ENCODE measurements at places on chromosomes 7 and 10.

GRCh38 chr7:137890449-137890921 lies 43.7 kb upstream of the DGKI start:
- DNase-seq, result peak; percentile 22

DNA sequence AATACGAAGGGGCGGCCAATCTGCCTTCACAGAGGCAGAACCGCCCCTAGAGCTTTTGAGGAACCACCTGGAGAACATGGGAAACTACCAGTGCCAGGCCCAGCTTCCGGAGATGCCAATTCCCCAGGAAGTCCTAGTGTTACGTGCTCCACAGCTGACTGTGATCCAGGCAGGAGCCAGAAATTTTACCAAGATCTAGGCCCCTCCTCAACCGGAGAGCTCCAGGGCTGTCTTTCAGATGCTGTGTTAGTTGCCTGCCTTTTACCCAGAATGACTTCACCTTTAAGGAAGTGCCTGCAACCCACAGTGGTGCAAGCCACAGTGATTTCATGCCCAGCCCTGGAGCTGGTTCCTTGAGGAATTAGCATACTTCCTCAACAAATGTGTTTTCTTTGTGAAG lies 62.9 kb downstream of the ELMO1 start:
- DNase-seq, result no peak

DNA sequence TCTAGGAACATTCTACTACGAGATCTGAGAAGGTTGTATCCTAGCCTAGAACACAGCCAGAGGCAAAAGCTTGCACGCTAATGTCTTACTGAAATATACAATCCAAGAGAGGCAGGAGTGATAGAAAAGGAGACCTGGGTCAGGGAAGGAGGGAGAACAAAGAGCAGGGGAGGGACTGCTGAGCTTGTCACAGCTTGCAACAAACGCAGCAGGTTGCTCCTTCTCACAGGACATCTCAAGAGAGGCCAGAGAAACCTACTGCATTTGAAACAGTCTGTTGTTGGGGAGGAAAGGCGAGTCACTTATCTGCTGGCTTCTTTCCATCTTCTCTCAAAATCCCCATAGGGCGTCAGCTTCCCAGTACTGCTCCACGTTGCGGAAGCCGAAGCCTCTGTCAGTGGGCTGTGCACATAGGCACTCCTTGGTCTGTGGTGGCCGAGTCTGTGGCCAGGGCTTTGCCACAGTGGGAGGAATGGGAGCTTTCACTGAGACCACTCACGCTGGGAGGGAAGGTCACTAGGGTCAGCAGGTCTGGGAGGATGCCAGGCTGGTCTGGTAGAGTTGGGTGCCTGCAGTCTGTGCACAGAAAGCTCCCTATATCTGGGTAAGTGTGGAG lies 25.8 kb upstream of the GPNMB start:
- DNase-seq, result no peak

GRCh38 chr10:5858811-5859210 lies 30.9 kb downstream of the ANKRD16 start:
- no peak for DNase-seq

- peak; percentile 87 for DNase-seq
Measured at GRCh38 chr7:101519324-101520023, 109.6 kb downstream of the MYL10 start.

- peak; percentile 94 for DNase-seq
Measured at GRCh38 chr7:128883622-128884448, 21.2 kb downstream of the ATP6V1F start.

GRCh38 chr10:132865851-132866600 lies 76.3 kb downstream of the CFAP46 start:
- no peak for DNase-seq

GRCh38 chr7:44811093-44811492 lies 14.6 kb downstream of the PPIA start:
- DNase-seq, result no peak

DNA sequence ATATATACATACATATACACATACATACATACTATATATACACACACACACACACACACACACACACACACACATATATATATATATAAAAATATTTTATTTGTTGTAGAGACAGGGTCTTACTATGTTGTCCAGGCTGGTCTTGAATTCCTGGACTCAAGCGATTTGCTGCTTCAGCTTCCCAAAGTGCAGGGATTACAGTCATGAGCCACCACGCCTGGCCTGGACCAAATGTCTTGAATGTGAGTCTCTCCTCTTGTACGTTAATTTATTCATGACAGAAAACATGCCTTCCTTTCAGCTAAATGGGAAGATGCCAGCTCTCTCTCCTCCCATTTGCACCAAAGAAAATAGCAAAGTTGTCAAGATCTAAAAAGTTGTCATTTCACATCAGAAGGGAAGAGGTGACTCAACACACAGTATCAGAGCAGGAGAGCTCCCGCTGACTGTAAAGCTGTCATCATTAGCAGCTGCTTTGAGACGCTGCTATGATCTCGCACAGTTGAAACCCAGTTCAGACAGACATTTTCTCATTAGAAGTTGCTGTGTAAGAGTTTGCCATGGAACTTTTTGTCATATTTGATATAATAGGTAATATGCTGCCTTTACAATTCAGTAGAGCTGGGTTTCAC lies 224.3 kb downstream of the SFMBT2 start:
- DNase-seq, result no peak

DNA sequence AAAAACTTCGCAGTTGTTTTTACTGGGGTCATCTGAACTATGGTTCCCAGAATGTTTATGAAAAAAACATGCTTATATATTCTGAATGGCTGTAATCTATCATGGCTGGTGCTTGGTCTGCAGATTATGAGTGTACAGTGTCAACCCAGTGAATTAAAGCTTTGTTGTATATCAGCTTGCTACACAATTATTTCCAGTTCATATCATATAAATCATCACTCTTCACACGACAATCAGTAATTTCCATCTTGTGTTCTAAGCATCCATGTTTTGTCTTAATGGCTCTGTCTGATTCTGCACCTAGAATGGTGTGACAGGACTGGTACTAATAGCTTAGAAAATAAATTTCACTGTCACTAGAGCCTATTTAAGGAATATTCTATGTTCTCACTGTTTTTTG lies 83.6 kb downstream of the CABCOCO1 start:
- no peak for DNase-seq

DNA sequence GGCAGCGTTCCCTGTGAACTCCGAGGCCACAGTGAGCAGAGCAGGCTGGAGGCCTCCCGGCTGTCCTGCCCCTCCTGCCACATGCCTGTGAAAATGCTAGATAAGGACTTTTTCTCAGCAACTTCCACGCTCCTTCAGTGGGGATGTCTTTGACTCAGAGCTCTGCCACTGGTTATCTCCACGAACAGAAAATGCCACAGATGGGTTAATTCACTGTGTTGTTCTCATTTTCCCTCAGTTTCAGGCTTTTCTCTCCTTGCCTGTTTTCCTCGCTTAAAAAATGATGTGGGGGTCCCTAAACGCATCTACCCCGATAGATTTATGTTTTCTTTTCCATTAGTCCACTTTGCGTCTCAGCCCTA lies 51.3 kb downstream of the IKZF1 start:
- DNase-seq, result no peak

DNA sequence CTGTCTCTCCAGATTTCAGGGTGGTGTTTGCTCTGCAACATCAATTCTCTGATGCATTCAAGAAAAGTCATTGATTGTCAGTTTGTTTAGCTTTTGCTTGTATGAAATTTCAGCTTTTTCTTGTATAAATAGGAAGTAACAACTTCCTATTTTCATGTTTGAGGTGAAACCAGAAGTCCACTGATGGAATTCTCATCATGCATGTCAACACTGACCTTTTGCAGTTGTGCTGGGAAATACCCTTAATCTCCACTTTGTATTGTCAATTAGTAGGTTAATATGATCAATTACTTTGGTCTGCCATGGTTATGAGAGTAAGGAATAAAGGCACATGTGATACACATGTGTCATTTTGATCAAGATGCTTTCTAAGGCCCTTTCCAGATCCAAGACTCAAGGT lies 208.8 kb upstream of the HPS1 start:
- no peak for DNase-seq

- DNase-seq, result peak; percentile 51
Measured at GRCh38 chr10:124745673-124746072, 1.5 kb upstream of the FAM53B start.

DNA sequence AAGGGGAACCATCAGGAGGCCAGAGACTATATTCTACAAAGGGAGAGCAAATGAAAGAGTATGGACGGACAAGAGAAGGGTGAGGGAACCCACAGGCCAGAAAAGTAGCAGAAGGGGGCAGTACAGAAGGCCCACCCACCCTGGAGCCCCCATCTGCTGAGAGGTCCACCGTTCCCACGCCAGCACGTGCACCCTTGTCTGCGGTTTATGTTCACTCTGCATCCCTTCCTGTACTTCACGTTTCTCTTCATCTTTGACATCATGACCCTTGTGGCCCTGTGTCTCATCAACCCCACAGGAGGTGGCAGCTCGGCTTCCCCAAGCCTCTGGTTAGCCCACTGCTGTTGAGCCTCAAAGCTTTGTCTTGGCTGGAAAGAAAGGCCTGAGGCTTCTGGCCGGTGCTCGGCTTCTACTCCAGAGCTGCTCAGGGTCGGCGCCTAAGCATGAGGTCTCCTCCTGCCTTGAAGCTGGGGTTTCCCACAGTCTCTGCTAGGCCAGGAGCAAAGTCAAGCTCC lies 138.0 kb downstream of the DLG5 start:
- no peak for DNase-seq

DNA sequence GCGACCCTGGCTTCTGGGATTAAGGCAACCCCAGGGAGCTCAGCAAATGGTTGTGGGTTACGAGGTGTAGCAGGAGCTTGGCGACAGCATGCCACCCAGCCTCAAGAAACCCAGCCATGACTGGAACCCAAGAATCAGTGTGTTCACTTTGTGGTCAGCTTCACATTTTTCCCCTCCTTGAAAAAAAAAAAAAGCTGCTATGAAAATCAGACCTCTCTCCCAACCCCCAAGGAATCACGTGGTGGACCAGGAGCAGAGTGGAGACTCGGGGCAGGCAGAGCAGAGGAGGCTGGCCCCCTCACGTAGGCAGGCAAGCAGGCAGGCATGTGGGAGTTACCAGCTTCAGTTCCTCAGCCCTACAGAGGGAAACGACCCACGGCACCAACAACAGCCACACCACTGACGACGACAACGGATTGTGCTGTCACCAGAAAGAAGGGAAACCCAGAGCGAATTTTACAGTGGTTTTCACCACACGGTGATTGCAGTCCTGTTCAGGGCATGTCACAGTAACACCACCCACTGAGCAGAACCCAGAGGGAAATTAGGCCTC lies 203.4 kb downstream of the SLC25A13 start:
- DNase-seq, result no peak

DNA sequence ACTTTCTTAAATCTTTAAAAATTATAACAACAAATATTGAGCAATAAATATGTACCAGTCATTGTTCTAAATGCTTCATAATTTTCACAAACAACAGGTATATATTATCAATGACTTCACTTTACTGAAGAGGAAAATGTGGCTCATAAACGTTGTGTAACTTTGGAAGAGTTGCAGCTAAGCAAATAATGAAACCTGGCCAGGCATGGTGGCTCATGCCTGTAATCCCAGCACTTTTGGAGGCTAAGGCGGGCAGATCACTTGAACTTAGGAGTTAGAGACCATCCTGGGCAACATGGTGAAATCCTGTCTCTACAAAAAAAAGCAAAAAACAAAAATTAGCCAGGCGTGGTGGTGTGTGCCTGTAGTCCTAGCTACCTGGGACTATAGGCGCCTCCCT lies 71.9 kb upstream of the AMPH start:
- DNase-seq, result no peak

All from AG08395 (cell line).